Hepatocyte (in vitro differentiated cells): ENCODE measurements at places on chromosomes 1 and 21. TPM values are rescaled to one million over a fixed set of nuclear protein-coding genes. Genes with fewer than 3 reads are reported as not detected.

The KCNK1 gene
- 25.9 and 27.1 TPM in 2 replicates for polyA plus RNA-seq

- DNase-seq = no peak
Observed at GRCh38 chr1:187032982-187033692, 204.4 kb downstream of the PLA2G4A start.

- DNase-seq = no peak
Observed at GRCh38 chr1:30475201-30475600, 248.2 kb downstream of the MATN1 start.

The AMY1C gene
- polyA plus RNA-seq = not detected in 2 replicates

DNA sequence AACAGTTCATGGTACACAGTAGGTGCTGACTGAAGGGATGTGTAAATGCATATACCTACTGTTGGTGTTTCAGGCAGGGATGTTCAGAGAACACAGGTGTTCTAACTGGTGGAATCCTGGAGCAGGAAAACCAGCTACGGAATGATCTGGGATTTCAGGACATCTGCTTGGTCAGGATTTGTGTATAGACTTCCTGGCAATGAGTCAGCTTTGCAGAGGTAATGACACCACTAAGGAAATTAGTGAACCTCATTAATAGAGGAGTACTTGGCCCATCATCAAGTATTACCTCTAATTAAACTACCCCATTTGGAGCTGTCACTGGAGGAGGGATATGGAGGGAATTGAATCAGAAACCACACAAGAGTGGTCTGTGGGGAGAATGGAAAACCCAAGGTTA, 7.3 kb downstream of the MRPL37 start:
- no peak for DNase-seq

DNA sequence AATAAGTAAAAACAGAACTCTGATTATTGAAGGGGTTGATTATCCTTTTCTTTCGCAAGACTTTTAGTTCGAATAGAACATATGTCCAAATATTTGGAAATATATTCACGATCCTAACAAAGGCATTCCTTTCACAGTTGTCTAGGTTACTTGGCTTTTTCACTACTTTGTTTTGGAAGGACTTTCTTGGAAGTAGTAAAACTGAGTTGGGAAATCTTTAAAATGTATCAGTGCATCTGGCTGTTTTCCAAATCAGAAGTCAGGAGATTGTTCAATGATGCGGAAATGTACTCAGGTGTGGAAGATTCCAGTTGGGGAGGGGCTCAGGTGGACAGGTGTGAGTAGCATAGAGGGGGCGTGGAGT, 67.1 kb downstream of the SH3BGR start:
- no peak for DNase-seq

DNA sequence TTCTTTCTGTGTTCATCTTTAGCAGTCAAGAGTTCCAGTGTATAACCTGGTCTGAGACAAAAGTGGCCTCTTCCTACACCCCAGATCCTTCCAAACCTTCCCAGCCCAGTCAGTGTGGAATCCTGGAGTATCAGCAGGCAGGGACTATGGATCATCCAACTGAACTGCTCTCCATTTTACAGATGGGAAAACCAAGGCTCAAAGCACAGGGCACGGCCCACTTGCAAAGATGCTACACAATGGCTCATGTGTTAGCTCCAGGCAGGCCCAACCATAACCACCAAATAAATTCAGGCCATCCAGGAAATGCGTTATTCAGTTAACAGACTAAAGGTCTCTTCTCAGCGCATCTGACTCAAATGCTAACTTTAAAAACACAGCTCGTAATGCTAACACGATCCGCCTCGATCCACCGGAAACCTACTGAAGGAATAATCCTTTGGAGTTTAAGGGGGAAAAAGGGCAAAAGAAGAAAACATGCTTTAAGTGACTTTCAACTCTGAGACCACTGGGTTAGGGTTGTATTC, 7.1 kb downstream of the GLIS1 start:
- no peak for DNase-seq

DNA sequence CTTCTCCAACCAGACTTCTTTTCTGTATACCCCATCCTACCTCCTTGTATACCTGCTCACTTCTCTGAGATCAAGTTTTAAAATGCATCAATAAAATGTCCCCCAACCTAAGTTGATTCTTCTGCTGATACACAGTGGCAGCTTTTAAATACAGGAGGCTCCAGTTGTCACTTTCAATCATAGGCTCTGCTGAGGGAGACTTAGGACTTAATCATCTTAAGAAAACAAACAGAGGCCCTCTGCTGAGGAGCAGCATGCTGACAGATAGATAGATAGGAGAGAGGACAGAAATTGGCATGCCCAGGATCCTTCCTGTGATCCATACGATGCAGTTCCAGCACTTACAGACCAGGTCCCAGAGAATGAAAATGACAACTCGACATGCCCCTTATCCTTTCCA, 311.0 kb upstream of the PROX1 start:
- DNase-seq = no peak

The IGSF21 gene
- not detected in 2 replicates for polyA plus RNA-seq

The KCND3 gene
- polyA plus RNA-seq = 1.1 and 1.4 TPM in 2 replicates

The RHD gene
- polyA plus RNA-seq = 0.12 and 0.19 TPM in 2 replicates

GRCh38 chr1:221806236-221806635, 64.3 kb upstream of the DUSP10 start:
- no peak for DNase-seq

DNA sequence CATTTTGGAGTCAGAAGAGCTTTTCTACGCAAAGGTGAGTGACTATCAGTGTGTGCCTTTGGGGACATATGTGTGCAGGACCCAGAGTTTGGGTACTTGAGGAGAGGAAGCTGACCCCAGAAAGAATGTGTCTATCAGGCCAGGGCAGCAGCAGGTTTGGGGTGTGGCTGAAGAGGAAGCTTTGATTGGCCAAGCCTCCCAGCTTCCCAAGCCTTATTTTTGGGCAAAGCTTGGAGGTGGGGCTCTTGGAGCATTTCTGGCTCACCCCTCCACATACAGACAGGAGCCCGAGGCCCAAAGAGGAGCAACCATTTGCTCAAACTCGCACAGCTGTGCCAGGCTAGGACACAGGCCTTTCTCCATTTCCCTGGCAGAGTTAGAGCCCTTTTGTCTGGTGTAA, 4.7 kb downstream of the GPR3 start:
- no peak for DNase-seq

The ADCY10 gene
- 1.0 and 1.5 TPM in 2 replicates for polyA plus RNA-seq

The TINAGL1 gene
- 64.4 and 69.4 TPM in 2 replicates for polyA plus RNA-seq

The KCNT2 gene
- polyA plus RNA-seq = 1.2 and 1.3 TPM in 2 replicates

The PROX1 gene
- 4.8 and 6.7 TPM in 2 replicates for polyA plus RNA-seq

- DNase-seq = peak; percentile 20
Observed at GRCh38 chr1:199123615-199124014, 484.8 kb downstream of the PTPRC start.

The LAX1 gene
- not detected in 2 replicates for polyA plus RNA-seq

- DNase-seq = no peak
Observed at GRCh38 chr1:214216021-214216420, 64.9 kb upstream of the SMYD2 start.

The AJAP1 gene
- polyA plus RNA-seq = 0.39 and 0.64 TPM in 2 replicates

The RUNX3 gene
- 0.16 and 0.67 TPM in 2 replicates for polyA plus RNA-seq

DNA sequence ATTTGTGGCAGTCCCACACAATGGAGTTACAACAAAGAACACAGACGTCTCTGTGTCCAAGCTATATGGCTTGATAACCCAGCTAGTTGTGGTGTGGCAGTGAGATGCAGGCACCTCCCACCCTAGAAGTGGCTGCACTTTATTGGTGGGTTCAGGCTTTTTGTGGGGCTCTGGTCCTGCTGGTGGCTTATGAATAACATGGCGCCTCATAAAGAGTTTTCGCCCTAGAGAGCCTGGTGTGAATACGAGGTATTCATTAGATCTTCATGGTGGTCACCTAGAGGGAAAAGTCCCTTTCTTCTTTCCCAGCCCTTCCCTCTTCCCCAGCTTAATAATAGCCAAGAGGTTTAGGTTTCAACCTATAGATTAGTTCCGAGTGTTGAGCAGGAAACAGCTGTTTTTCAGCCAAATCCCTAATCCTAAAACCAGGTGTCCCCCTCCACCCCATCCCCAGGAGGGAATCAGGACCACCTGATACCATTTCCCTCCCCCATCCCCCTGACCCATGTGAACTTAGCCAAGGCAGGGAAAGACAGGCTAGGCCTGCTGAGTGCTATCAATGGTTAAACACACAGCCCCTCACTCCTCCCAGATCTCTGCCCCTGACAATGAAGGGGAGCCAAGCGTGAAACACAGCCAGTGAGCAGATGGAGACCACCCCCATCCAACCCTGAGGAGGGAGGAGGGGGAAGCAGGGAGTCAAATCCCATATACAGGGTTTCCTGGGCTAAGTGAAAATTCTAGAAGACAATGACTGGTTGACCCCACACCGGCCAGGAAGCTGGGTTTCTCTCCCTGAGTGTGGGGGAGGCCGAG, 58.2 kb downstream of the NFASC start:
- no peak for DNase-seq

DNA sequence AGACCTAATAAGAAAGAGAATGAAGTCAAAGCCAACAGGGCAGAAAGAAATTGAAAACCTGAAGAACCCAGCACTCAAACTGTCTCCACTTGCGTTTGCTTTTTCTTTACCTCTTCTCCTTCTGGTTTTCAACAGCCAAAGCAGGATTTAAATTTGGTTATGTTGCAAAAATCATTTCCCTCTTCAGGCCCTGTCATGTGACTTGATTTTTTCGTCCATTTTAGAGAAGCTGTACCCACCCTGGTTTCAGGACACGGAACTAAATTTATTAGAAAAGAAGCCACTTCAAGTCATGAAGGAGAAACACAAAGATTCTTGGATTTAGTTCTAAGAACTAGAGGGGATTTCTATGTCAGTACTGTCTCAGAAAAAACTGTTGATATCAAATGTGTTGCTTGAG, 1.0 kb upstream of the SYNJ1 start:
- no peak for DNase-seq

DNA sequence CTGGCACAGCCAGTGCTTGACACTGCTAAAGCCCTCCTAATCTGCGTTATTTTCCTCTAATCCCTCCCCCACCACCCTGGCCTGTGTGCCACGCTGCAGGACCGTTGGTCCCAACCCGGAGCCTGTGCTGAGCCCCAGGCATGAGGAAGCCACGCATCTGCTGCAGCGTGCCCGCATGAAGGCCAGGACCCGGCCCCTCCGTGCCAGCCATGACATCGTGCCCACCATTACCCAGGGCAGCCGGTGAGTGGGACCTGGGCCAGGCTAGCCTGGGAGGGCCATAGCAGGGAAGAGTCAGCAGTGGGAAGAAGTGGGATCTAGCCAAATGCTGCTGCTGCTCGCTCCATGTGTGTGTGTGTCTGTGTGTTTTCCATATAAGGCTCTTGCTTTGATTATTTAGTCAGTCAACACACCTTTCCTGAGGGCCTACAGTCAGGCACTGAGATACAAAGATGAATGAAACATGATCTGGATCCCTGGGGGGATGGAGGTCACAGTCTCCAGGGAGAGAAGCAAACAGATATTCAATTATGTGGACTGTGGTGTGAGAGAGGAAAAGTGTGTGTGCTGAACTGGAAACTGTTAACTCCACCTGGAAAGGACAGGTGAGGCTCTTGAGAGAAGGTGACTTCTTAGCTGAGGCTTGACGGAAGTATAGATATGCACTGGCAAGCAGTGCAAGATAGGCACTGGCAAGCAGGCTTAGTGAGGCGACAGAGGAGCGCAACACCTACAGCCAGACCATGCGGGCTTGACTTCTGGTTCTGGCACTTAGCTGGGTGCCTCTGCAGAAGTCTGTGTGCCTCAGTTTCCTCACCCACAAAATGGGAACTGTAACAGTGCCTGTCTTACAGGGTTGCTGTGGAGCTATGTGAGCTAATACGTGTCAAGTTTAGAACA, 15.9 kb downstream of the KIAA1614 start:
- DNase-seq = no peak

- DNase-seq = peak; percentile 56
Observed at GRCh38 chr1:3530086-3530925, 75.8 kb downstream of the ARHGEF16 start.

- no peak for DNase-seq
Observed at GRCh38 chr21:24289539-24289938, 1317.7 kb downstream of the MRPL39 start.

- no peak for DNase-seq
Observed at GRCh38 chr1:206744683-206745082, 25.9 kb upstream of the IL19 start.

- no peak for DNase-seq
Observed at GRCh38 chr1:45621501-45621836, 2.4 kb downstream of the CCDC17 start.

The DMBX1 gene
- 0.32 TPM in 1 of 2 replicates, not detected in the other for polyA plus RNA-seq

- DNase-seq = no peak
Observed at GRCh38 chr1:192516776-192517297, 58.7 kb upstream of the RGS1 start.

The BTG3 gene
- 50.7 and 57.5 TPM in 2 replicates for polyA plus RNA-seq

The ADORA1 gene
- polyA plus RNA-seq = 1.6 and 2.0 TPM in 2 replicates

DNA sequence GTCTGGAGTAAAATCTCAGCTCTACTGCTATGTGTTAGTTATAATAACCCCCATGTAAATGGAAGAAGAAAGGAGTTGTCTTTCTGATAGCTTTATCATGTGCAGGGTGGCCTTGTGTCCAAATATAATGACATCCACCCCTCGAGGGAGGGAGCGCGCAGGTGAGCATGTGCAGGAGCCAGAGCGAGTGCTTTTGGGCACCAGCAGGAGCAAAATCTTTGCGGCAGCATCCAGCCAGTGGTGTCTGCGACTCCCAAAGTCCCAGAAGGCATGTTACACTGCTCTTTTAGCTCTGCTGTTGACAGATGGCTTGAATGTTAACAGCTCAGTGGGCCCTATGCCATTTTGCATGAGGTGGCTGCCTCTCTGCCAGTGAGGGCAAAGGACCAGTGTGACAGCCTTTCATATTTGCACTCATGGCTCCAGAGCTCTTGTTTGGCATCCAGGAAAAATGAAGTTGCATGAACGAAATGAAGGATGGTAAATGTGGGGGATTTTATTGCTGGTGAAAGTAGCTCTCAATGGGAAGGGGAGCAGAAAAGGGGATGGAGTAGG, 146.7 kb downstream of the HMCN1 start:
- no peak for DNase-seq

- no peak for DNase-seq
Observed at GRCh38 chr1:198211696-198212095, 54.9 kb downstream of the NEK7 start.

The RYR2 gene
- 0.33 and 0.95 TPM in 2 replicates for polyA plus RNA-seq

DNA sequence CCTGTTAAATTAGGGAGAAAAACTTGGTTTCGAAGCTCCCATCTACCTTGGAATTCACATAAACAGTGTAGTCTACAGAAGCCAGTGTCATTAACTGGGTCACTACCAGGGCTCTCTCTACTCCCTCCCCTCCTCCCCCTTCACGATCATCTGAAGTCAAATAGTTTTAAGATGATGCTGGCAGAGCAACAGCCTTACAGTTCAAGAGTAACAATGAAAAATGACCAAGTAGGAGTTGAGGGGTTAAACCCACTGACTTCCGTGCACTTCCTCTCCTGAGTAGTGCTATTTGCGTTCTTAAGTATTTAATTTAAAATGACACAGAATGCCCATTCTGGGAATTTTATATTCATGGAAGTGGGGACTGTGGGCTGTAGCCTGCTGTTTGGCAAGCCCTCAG, 236.9 kb downstream of the SIPA1L2 start:
- DNase-seq = no peak

DNA sequence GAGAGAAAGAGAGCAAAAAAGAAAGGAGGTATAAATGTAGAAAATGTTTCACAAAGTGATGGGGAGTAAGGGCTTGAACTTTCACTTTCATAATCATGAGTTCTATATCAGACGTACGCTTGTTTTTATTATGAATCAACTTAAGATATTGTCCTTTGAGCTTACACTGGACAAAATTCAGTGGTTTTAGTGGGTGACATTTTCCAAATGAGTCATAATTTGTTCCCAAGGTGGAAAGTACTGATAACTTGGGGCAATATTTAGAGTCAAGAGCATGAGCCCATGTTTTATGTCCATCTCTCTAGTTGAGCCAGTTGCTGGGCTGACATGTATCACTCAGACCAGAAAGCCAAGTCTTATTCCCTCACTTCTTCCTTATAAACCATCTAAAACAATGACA, 161.6 kb downstream of the CHRM3 start:
- no peak for DNase-seq

- no peak for DNase-seq
Observed at GRCh38 chr1:66381621-66382275, 152.2 kb upstream of the SGIP1 start.

The MRPS6 gene
- 188 and 201 TPM in 2 replicates for polyA plus RNA-seq
